ACHN (cell line): ENCODE measurements at places on chromosomes 11 and 22.

DNA sequence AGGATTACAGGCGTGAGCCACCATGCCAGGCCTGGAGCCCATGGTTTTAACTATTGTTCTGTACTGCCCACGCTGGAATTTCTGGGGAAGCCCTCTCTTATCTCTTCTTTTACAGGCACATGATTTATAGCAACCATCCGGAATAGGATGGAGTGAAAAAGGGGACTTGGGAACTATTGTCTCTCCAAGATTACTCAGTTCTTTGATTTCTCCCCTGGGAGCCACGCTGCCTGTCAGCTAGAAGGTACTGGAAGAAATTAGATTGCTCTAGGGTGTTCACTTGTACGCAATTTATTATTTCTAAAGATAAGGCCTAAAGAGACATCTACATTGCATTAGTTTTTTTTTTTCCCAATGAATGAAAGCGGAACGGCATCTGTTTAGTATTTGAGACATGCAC lies 65.6 kb upstream of the PTPRJ start:
- no peak for DNase-seq

DNA sequence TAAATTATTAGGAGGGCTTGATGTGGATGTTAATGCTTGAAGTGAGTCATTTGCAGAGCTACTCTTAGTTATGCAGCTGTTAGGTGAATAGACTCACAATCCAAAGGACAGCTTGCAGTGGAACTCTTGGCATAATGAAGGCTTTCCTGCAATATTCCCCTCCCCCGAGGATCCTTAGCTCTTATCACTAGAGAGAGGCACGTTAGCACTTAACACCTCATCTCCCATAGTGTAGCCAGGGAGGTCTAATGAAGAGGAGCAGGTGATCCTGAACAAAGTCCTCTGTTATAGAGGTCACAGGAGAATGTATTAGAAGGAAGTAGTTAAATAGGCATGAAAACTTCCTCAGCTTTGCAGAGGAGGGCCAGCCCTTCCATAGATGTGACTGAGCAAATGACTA lies 919.2 kb upstream of the FAT3 start:
- no peak for DNase-seq

- DNase-seq: peak; percentile 9
Measured at GRCh38 chr11:130548491-130548833, 100.0 kb downstream of the ADAMTS15 start.

- DNase-seq: no peak
Measured at GRCh38 chr11:66907751-66908630, 50.2 kb downstream of the PC start.

DNA sequence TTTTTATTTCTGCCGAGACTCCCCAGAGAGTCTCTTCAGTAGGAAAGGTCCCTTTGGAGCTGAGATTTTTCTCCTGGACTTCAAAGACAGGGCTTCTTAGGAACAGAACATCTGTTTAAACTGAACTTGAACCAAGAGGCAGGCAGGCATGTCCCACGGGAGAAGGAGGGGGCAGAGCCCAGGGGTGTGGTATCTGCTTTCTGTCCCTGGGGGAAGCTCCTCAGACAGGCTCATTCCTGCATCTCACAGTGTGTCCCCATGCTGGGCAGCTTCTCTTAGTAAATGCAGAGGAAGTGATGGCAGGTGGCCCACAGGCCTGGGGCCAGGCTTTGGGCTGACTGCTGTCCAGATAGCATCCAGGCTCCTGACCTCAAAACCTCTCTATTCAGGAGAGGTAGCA lies 47.3 kb downstream of the TSPAN18 start:
- DNase-seq: no peak

DNA sequence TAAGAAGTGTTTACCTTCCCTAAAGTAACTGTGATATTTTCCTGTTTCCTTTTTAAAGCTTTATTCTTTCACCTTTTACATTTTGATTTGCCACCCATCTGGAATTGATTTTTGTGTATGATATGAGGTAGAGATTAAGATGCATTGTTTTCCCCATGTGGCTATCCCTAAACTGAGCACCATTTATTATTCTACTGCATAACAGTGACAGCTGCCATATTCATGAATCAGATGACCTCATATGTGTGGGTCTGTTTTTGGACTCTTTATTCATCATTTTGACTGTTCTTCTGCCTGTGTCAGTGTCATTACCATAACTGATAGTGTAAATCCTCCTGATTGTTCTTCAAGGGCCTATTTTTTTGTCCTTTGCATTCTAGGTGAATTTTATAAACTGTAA lies 50.8 kb downstream of the HIPK3 start:
- DNase-seq: no peak

- no peak for DNase-seq
Measured at GRCh38 chr11:6695377-6695776, 12.2 kb upstream of the MRPL17 start.

DNA sequence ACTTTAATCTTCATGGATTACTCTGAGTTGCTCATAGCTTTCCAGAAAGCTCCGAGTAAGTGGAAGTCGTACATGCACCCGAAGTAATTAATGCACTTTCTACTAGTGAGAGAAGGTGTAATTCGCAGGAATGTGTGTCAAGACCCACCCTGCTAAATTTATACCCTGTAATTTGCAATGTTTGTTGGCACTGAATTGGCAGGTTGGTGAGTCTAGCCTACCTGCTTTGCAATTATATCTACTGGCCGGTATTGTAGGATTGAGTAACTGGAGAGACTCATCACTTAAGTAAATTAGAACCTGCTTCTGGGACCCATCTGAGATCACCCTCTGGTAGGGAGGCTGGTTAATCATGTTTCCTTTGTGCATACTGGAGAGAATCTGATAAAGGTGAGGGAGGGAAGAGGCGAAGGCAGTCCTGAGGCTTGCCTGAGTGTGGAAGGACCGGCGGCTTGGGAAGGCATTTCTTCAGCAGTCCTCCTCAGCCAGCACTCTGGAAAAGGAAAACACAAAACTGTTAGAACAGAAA lies 63.3 kb downstream of the LDLRAD3 start:
- no peak for DNase-seq

GRCh38 chr11:33530815-33531214 lies 169.8 kb downstream of the C11orf91 start:
- DNase-seq: peak; percentile 9

- DNase-seq: peak; percentile 91
Measured at GRCh38 chr22:18057568-18058209, 20.1 kb upstream of the PEX26 start.

GRCh38 chr11:6203327-6203726 lies 2.0 kb upstream of the C11orf42 start:
- no peak for DNase-seq

DNA sequence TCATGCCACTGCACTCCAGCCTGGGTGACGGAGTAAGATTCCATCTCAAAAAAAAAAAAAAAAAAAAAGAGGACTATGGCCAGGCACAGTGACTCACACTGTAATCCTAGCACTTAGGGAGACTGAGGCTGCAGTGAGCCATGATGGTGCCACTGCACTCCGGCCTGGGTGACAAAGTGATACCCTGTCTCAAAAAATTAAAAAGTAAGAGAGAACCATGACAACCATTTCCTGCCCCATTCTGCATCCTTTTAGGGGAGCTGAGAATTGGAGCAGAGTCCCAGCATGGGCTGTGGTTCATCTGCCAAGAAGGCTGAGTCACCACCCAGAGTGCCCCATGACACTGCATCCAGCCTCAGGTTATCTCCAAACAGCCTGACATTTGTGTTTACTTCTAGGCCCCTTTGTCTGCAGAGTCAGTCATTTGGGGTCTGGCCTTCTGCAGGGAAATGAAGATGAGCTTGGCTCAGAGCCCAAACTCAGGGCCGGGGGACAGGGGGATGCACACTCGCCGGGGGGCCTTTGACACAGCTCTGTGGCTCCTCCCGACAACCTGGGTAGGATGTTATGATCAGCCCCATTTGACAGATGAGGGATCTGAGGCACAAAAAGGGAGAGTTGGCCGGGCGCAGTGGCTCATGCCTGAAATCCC lies 4.7 kb downstream of the CSDC2 start:
- DNase-seq: peak; percentile 79

DNA sequence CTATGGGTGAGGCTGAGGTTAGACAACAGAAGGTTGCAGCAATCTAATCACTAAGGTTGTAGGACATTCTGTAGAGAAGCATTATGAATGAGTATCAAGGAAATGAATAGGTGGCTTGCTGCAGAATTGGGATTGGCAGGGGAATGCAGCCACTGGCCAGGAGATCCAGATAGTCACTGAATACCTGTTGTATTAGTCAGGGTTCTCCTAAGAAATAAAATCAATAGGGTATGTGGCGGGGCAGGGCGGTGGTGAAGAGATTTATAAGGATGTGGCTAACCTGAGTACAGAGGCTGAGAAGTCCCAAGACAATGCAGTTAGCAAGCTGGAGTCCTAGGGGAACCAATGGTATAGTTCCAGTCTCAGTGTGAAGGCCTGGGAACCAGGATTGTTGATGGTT lies 163.0 kb downstream of the SPON1 start:
- DNase-seq: no peak

- no peak for DNase-seq
Measured at GRCh38 chr11:2976294-2977063, 15.7 kb downstream of the NAP1L4 start.

GRCh38 chr11:41273908-41274307 lies 185.5 kb downstream of the LRRC4C start:
- no peak for DNase-seq

- DNase-seq: peak; percentile 59
Measured at GRCh38 chr22:22877523-22878210, 9.9 kb upstream of the IGLL5 start.

GRCh38 chr11:46238078-46238966 lies 39.1 kb upstream of the CREB3L1 start:
- DNase-seq: peak; percentile 50

- no peak for DNase-seq
Measured at GRCh38 chr11:34176751-34177209, 71.4 kb downstream of the NAT10 start.

GRCh38 chr11:8384199-8384821 lies 120.6 kb upstream of the LMO1 start:
- DNase-seq: peak; percentile 89

GRCh38 chr11:19967787-19968186 lies 192.5 kb downstream of the DBX1 start:
- no peak for DNase-seq

DNA sequence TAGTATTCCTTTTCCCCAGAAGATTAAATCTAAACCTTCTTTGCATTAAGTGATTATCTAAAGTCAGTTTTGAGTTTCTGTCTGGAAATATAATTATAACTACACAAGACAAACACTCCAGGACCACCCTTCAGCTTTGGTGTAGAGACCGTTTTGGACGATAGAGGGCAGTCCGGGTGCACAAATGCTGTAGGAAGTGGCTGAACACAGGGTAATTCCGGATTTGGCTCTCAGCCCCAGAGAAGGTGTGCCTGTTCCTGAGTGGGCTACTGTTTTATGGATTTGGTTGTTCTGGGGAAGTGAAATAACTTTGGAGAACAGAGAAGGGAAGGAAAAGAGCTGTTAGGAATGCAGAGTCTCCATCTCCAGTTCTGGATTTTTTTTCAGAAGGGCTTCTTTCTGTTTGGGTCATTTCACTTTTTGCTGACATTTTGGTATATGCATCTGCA lies 14.8 kb downstream of the EXT2 start:
- peak; percentile 54 for DNase-seq

DNA sequence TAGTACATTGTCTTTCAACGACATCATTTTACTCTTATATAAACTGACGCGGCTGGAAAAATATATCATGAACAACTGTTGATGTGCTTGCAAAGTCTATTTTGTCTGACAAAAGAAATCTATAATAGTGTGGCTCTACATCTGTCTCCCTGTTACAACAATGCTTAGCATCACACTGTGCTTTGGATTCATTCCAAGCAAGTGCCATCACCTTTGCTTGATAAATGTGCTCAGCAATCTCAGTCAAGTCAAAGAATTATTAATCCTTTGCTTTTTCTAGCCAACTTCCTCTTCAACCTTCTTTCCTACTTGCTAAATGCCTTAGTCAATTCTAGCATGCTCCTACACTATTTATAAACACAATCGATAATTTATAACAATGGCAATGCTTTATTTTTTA lies 140.5 kb downstream of the FCHSD2 start:
- DNase-seq: peak; percentile 34

GRCh38 chr11:16613262-16613511 lies 125.3 kb upstream of the C11orf58 start:
- DNase-seq: no peak

DNA sequence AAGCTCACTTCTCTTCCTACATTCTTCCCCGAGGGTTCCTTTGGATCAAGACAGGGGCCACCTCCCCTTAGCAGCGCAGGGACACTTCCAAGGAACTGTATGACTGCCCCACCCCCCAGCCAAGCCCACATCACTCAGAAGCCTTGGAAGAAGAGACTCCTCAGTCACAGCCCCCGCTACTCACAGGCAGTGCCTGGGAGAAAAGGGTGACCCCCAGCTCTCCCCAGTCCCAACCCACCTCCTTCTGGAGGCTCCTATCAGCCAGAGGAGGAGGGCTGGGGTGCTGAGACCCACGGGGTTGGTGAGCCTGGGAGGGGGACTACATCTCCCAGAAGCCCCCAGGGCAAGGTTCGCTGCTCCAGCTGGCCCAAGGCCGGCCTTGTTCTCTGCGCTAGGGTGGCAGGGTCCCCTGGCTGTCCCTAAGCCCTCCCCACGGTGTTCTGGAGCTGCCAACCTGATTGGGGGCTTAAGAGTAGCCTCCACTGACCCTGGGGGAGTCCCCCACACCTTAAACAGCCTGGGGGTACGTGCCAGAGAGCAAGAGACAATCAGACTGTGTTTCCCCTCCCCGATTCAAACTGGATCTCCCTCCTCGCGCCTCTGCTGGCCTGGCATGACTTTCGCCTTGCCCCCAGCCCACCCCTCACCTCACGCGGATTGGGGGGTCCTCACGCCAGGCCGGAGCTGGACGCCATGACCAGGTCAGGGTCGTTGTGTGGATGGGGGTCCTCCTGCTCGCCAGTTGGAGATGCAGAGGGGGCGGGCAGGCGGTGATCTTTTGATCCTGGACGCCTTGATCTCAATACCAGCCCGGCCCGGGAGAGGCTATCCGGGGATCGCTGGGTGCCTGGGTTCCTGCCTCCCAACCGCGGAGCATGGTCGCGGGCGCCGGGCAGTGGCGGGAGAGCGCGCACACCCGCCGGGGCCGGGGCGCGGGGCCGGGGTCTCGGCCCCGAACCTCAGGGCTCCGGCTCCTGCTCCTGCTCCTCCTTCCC lies 838 bp downstream of the BCL9L start:
- peak; percentile 37 for DNase-seq
